ENCODE measurements at places on chromosomes 6 and 20. TPM values are rescaled to one million over a fixed set of nuclear protein-coding genes. Genes with fewer than 3 reads are reported as not detected.
A peak's percentile ranks its signal among the peaks of the same experiment; 100 is the strongest.

GRCh38 chr20:51193066-51193772 lies 170.3 kb upstream of the KCNG1 start:
- H3K4me1 ChIP-seq, result no peaks in the 10 kb centered on the region
- peaks cover 16% of the 10 kb centered on the region for H3K27me3 ChIP-seq
- DNase-seq, result no peak
- H3K27ac ChIP-seq, result no peak overlapping the region
- no peak overlapping the region for H3K4me3 ChIP-seq
- no peaks in the 10 kb centered on the region for H3K36me3 ChIP-seq

The OPN5 gene
- not detected for total RNA-seq

The PTCRA gene
- not detected for total RNA-seq

- no peak overlapping the region for H3K27ac ChIP-seq
- H3K27me3 ChIP-seq, result peaks cover 49% of the 10 kb centered on the region
- H3K4me1 ChIP-seq, result peaks cover 5% of the 10 kb centered on the region
- no peak for DNase-seq
Observed at GRCh38 chr20:25082498-25082873, 545 bp upstream of the VSX1 start.

The CASS4 gene
- total RNA-seq, result 4.1 TPM

DNA sequence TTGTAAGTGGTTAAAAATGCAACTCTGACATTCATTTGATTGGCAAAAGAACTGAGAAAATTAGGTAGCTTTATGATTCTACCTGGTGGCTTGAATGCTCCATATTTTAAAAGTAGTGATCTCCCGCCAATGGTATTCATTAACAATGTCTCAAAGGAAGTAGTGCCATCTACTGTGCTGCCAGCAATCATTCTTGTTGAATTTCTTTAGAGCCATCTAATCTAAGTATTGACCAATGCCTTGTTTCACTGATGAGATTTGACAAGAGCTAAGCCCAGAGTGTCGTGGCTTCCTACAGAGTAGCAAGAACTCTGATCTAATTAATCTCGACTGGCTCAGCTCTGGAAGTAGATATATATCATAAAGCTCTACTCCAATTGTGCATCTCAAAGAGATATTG lies 696.7 kb downstream of the C6orf118 start:
- H3K27me3 ChIP-seq, result no peaks in the 10 kb centered on the region
- no peaks in the 10 kb centered on the region for H3K4me1 ChIP-seq
- H3K27ac ChIP-seq, result no peak overlapping the region
- no peak for DNase-seq

The SMPDL3A gene
- 8.1 TPM for total RNA-seq

- peak overlapping the region; percentile 69 for H3K27ac ChIP-seq
- no peak for DNase-seq
- H3K4me3 ChIP-seq, result no peak overlapping the region
- H3K27me3 ChIP-seq, result peaks cover 3% of the 10 kb centered on the region
- peaks cover 14% of the 10 kb centered on the region for H3K4me1 ChIP-seq
- no peaks in the 10 kb centered on the region for H3K36me3 ChIP-seq
Observed at GRCh38 chr6:360764-361373, 30.7 kb upstream of the IRF4 start.

DNA sequence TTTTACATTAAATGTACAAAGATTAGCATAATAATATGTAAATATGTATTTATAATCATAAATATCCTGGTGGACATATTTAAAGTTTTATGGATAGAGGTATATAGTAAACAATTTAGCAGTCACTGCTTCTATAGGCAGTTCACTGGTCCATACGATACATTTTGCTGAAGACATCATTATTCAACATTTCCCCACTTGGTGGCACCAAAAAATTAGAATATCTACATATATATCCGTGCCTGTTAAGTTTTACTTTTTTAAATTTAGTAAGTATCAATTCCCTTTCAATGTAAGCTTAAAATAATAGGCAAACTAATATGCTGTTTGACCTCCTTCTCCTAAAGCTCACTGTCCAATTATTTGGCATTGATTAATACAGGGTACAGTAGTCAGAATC lies 64.2 kb downstream of the LMBRD1 start:
- H3K27me3 ChIP-seq, result no peaks in the 10 kb centered on the region
- no peak overlapping the region for H3K27ac ChIP-seq
- H3K4me3 ChIP-seq, result no peak overlapping the region
- DNase-seq, result no peak
- H3K36me3 ChIP-seq, result no peaks in the 10 kb centered on the region

- H3K27me3 ChIP-seq, result peaks cover 20% of the 10 kb centered on the region
- no peak for DNase-seq
- peaks cover 6% of the 10 kb centered on the region for H3K36me3 ChIP-seq
- H3K4me3 ChIP-seq, result peak overlapping the region; percentile 86
- H3K27ac ChIP-seq, result peak overlapping the region; percentile 58
Observed at GRCh38 chr6:146545581-146545980, 1.9 kb downstream of the RAB32 start.

The TEAD3 gene
- total RNA-seq, result 0.25 TPM

- no peak overlapping the region for H3K4me3 ChIP-seq
- DNase-seq, result no peak
- no peaks in the 10 kb centered on the region for H3K36me3 ChIP-seq
Observed at GRCh38 chr20:13349235-13349604, 128.1 kb downstream of the ISM1 start.

The FNDC11 gene
- 0.31 TPM for total RNA-seq

The GNMT gene
- 0.26 TPM for total RNA-seq

The RCAN2 gene
- 7.6 TPM for total RNA-seq

The SLC4A11 gene
- total RNA-seq, result 1.9 TPM

The BTN3A1 gene
- total RNA-seq, result 53.6 TPM

The PPP1R16B gene
- 74.6 TPM for total RNA-seq

DNA sequence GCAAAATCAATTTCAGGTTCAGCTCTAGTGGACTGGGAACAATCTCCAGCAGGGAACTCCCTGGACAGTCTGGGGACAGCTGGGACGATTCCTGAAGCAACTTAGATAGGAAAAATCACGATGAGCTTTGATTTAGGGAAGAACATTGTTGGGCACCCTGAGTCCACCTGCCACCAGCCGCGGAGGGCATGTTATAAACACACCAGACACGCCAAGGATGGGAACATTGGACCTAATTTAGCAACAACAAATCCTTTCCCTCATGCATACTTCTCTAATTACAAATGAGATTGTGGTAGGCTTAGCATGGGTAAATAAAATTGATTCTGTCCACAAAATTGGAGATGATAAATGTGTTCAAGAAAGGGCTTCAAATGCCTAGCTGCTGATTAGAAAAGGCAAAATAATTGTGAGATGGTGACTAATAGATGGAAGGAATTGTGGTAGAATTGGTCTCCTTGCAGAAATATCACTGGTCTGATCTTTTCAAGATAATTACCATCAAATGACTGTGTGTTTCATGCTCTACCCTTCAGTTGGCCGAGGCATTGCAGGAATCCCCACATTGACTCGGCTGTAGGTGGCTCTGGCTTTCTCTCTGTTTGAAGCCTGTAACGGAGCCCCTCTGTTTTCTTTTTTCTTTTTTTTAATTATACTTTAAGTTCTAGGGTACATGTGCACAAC lies 6.1 kb upstream of the NANP start:
- no peak for DNase-seq
- H3K4me1 ChIP-seq, result no peaks in the 10 kb centered on the region
- peaks cover 5% of the 10 kb centered on the region for H3K36me3 ChIP-seq
- H3K27me3 ChIP-seq, result no peaks in the 10 kb centered on the region
- H3K4me3 ChIP-seq, result no peak overlapping the region

GRCh38 chr20:14853079-14853478 lies 515.7 kb upstream of the FLRT3 start:
- peaks cover 12% of the 10 kb centered on the region for H3K36me3 ChIP-seq
- no peaks in the 10 kb centered on the region for H3K4me1 ChIP-seq
- no peaks in the 10 kb centered on the region for H3K27me3 ChIP-seq
- no peak for DNase-seq

- no peaks in the 10 kb centered on the region for H3K4me1 ChIP-seq
- no peak overlapping the region for H3K4me3 ChIP-seq
- H3K27me3 ChIP-seq, result peaks cover 5% of the 10 kb centered on the region
- H3K27ac ChIP-seq, result no peak overlapping the region
- no peaks in the 10 kb centered on the region for H3K36me3 ChIP-seq
- DNase-seq, result no peak
Observed at GRCh38 chr20:41293269-41294037, 24.1 kb downstream of the ZHX3 start.

The SEMG1 gene
- total RNA-seq, result not detected

DNA sequence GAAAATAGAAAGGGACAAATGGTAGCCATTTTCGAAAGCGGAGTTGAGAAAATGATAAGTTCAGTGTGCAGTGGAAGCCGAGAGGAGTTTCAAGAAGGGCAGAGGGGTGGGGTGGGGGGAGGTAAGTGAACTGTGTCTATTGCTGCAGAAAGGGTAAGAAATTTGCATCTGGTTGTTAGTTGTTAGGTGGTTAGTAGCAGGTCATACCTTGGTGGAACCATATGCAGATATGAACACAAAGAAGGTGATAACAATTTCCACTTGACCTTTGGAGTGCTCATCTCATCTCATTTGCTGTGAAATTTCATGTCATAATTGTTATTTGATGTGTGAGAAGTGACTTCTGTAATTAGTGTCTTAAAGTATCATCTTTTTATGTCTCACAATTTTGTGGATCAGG lies 288.2 kb downstream of the QKI start:
- H3K4me1 ChIP-seq, result peaks cover 9% of the 10 kb centered on the region
- H3K27ac ChIP-seq, result no peak overlapping the region
- H3K27me3 ChIP-seq, result peaks cover 44% of the 10 kb centered on the region
- DNase-seq, result no peak
- no peaks in the 10 kb centered on the region for H3K36me3 ChIP-seq
- no peak overlapping the region for H3K4me3 ChIP-seq

- DNase-seq, result no peak
- H3K4me1 ChIP-seq, result peaks cover 76% of the 10 kb centered on the region
- H3K27ac ChIP-seq, result peak overlapping the region; percentile 61
- peak overlapping the region; percentile 17 for H3K4me3 ChIP-seq
- H3K27me3 ChIP-seq, result no peaks in the 10 kb centered on the region
- H3K36me3 ChIP-seq, result peaks cover 30% of the 10 kb centered on the region
Observed at GRCh38 chr20:50571466-50571865, 61.3 kb downstream of the PTPN1 start.

DNA sequence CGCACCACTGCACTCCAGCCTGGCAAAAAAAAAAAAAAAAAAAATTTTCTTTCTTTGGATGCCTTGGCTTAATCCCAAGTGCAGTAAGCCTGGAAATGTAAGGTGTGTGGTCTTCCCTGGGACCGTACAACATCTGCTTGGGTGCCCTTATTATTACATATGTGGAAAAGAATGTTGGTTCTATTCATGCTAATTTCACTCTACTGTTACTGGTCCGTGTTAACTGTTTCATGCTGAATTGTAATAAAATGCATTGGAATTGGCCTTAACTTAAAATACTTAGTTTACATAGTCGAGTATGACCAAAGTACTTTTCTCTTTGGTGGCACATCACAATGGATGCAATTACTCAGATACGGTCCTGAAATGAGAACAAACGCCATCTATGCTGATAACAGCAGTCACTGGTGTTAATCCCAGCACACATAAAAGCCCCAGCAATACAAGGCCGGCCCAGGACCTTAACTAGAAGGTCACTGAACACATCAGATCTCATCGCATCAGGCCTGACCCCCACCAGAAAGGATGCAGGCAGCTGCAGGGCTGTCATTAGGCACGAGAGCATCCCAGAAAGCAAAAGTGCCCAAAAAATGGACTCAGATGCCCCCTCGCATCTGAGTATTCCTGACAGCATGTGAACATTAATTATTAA lies 1.2 kb downstream of the SERPINB6 start:
- DNase-seq, result no peak
- peak overlapping the region; percentile 90 for H3K4me3 ChIP-seq
- peaks cover 24% of the 10 kb centered on the region for H3K36me3 ChIP-seq
- peak overlapping the region; percentile 87 for H3K27ac ChIP-seq

- H3K4me3 ChIP-seq, result no peak overlapping the region
- no peaks in the 10 kb centered on the region for H3K4me1 ChIP-seq
- no peak for DNase-seq
- no peaks in the 10 kb centered on the region for H3K27me3 ChIP-seq
- H3K36me3 ChIP-seq, result peaks cover 5% of the 10 kb centered on the region
Observed at GRCh38 chr20:6993511-6993910, 226.0 kb downstream of the BMP2 start.

GRCh38 chr6:148727104-148727503 lies 19.7 kb upstream of the UST start:
- DNase-seq, result no peak
- peaks cover 25% of the 10 kb centered on the region for H3K27me3 ChIP-seq

DNA sequence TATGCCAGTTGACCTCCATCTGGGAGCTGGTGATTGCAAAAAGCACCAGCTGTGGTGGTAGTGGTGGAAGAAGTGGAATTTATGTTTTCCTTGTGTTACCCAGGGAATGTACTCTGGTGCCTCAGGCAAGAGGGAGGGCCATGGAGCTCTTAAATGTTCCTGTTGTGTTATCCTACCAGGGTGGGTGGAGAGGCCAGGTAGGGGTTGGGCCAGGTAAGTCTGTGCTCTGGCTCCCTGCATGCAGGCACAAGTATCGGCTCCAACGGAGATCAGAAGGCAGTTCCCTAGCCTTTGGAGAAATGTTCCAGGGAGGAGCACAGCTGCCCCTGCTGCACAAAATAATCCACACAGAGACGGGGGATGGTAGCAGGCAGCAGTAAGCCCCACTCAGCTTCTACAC lies 419.3 kb upstream of the EYS start:
- no peaks in the 10 kb centered on the region for H3K27me3 ChIP-seq
- no peak overlapping the region for H3K27ac ChIP-seq
- DNase-seq, result no peak
- no peaks in the 10 kb centered on the region for H3K4me1 ChIP-seq

The CYP39A1 gene
- total RNA-seq, result not detected

- no peak for DNase-seq
- no peaks in the 10 kb centered on the region for H3K27me3 ChIP-seq
- peak overlapping the region; percentile 95 for H3K4me3 ChIP-seq
- peaks cover 51% of the 10 kb centered on the region for H3K4me1 ChIP-seq
Observed at GRCh38 chr6:16764188-16764950, 3.1 kb upstream of the ATXN1 start.

The TBX18 gene
- total RNA-seq, result not detected

The NCOA7 gene
- 63.9 TPM for total RNA-seq

The CCN5 gene
- not detected for total RNA-seq

- no peak overlapping the region for H3K4me3 ChIP-seq
- H3K27me3 ChIP-seq, result peaks cover 15% of the 10 kb centered on the region
- H3K4me1 ChIP-seq, result no peaks in the 10 kb centered on the region
- DNase-seq, result no peak
- H3K36me3 ChIP-seq, result no peaks in the 10 kb centered on the region
Observed at GRCh38 chr6:129033581-129033980, 150.6 kb downstream of the LAMA2 start.

GRCh38 chr6:121593011-121593641 lies 157.7 kb downstream of the GJA1 start:
- no peaks in the 10 kb centered on the region for H3K4me1 ChIP-seq
- no peak overlapping the region for H3K27ac ChIP-seq
- H3K4me3 ChIP-seq, result no peak overlapping the region
- no peaks in the 10 kb centered on the region for H3K27me3 ChIP-seq

The OTOR gene
- total RNA-seq, result not detected

The BTBD9 gene
- 27.7 TPM for total RNA-seq

The RBPJL gene
- total RNA-seq, result not detected

The SAMD10 gene
- total RNA-seq, result 33.3 TPM

GRCh38 chr6:149046164-149046821 lies 271.2 kb upstream of the TAB2 start:
- peak overlapping the region; percentile 73 for H3K4me3 ChIP-seq
- H3K27ac ChIP-seq, result peak overlapping the region; percentile 44
- DNase-seq, result no peak
- H3K27me3 ChIP-seq, result no peaks in the 10 kb centered on the region
- H3K36me3 ChIP-seq, result no peaks in the 10 kb centered on the region

The PNLDC1 gene
- 0.24 TPM for total RNA-seq

The KHDC1L gene
- 0.50 TPM for total RNA-seq
